ENCODE measurements at places on chromosomes 4 and X.

DNA sequence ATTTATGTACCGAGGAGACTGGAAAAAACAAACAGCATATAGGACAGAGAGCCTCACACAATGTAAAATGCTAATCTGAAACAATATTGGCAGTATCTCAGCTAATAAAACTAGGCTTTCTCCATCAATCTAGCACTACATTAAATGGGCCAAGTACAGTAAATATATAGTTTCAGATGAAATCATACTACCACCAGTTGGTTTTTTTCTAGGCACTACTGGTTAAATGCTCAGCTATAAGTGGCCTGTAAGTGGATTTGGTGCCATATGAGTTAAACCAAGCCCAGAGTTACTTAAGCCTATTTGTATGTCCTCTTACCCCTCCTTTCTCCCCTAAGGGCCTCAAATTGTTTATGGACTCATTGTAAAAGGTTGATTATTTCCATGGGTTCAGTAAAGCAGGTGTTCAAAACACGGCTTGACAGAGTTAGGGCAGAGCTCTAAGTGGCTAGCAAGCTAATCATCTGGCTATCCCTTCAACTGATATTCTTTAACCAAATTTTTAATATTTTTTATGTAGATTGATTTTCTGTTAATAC, 57.5 kb downstream of the FAM13A start:
- no peak for DNase-seq

GRCh38 chr4:3480528-3481112, 17.5 kb downstream of the DOK7 start:
- peak; percentile 91 for DNase-seq

DNA sequence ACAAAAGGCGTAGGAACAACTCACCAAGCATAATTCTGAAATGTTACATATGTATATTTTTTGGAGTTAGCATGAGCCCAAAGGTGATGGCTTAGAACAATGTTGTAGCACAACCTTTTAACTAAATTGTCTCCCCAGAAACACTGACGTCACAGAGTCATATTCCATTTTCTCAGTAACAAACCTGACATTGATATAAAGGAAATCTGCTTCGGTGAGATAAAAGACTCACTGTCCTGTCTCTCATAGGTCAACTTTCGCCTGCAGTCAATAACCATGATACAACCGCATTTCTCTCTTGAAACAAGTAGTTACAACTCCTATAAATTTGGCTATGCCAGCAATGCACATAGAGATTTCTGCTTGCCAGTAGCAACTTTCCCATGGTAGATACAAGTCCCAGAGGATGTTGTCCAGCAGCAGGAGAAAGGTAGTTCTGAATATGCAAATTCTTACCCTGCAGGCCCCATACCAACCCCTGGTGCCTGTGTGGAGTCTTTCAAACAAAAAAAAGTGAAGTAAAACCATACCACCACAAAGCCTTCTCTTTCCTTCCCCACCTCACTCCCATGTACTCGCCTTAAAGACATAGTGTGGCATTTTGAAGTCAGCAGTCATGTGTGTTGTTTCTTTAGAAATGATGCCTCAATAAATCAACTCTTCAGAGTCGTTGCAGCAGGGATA, 47.9 kb downstream of the MTM1 start:
- DNase-seq, result no peak

GRCh38 chrX:151825925-151826485, 86.7 kb upstream of the MAGEA4 start:
- DNase-seq, result no peak

DNA sequence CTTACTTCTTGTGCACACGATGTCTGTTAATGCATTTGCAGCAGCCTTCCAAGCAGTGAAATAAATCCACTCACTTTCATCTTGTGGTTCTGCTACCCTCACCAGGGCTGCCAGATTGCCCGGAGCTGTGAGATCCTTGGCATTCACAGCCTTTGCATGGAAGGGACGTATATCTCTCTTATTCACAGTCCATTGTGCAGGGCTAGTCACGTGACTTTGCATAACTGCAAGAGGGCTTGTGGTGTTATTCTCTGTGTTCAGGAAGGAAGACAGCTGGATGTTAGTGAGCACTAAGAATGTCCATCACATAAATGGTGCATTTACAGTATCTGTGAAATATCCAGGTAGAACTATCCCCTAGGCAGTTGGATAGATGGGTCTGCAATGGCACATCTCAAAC, 96.5 kb upstream of the BEND4 start:
- no peak for DNase-seq

GRCh38 chrX:69627744-69628143, 11.8 kb downstream of the EDA start:
- DNase-seq, result no peak

DNA sequence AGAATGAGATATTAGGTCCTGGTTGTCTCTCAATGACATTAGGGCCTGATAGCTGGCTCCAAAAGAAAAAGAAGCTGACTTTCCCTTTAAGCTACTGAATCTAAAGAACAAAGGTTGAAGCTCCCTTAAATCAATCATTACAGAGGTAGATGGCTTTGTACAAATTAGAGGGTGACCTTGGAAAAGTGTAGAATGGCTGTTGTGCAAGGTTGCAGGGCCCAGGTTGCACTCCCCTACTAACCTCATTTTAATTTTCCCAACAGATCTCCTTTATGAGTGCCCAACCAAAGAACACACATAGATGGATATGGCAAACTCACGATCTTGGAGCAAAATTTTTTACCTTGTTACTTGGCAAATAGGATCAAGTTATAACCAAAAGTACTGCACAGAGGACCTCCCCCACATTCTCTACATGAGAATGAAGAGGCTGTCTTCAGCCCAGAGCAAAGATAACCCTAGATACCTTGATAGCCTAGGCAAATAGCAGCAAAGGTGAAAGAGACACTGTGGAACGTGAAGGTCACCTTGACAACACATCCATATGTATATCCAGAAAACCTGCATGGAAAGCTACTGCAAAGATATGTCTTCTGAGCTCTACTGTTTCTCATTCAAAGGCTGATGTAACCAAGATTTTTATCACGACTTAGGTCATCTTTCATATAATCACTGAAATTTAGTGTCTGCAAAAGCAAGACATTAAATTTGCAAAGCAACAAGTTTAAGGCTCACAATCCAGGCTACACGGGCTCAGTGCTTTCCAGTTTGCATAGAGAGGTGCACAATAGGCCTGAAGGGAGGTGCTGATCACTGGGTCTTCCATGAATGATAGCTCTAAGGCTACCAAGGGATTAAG, 23.0 kb downstream of the KLB start:
- no peak for DNase-seq

GRCh38 chr4:181966104-181966551, 277.1 kb upstream of the TENM3 start:
- DNase-seq, result no peak

- DNase-seq, result no peak
Measured at GRCh38 chr4:102466298-102466697, 34.9 kb upstream of the NFKB1 start.

DNA sequence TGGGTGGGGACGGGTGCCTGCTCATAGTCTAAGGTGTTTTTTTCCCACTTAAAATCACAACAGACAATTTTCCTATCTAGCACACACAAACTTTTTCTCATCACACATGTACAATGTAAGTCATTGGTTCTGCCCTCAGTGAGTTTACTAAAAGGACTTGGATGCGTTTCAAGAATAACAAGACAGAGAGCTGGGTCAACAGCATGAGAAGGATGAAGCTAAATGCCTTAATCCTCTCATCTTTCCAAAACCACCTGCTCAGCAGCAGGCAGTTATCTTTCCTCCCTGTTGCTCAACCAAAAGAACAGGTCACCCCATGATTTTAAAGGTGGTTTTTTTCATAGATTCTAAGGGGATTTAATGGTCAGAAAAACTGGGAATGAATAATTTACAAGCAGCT, 40.1 kb downstream of the OFD1 start:
- DNase-seq, result no peak

DNA sequence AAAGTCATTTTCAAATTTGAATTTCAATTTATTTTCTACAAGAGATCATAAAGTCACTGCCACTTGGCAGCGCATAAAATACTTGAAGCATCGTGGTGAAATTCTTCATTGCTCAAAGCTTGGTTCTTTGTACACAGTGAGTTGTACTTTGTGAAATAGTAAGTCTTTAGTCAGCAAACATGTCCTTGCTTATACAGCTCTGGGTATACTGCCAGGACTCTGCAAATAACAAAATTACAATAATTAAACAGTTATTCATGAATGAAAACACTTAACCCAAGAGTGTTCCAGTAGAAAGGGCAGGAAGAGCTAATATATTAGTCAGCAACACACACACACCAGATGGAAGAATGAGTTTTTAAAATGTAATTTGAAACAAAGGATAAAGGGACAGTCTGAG, 1300.9 kb upstream of the DIAPH2 start:
- DNase-seq, result no peak

GRCh38 chr4:184940500-184940899, 77.8 kb upstream of the HELT start:
- peak; percentile 60 for DNase-seq

GRCh38 chr4:76293772-76294171, 12.8 kb upstream of the STBD1 start:
- DNase-seq, result no peak

DNA sequence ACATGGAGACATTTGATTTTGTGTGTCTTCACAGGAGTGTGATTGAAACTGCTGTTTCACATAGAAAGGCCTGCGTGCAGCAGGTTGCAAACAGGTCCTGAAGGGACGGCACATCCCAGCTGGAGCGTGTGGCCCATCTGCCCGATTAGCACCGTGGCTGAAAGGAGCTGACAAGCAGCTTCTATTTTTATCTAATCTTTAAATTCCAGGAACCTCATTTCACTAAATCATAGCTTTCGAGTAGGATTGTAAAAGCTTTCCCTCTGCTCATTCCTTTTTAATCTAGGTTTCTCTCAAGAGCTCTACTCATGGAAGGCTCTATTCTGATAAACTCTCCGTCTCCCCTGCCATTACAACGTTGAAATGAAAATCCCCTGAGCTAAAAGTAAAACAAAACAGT, 106.8 kb downstream of the FSTL5 start:
- peak; percentile 97 for DNase-seq

DNA sequence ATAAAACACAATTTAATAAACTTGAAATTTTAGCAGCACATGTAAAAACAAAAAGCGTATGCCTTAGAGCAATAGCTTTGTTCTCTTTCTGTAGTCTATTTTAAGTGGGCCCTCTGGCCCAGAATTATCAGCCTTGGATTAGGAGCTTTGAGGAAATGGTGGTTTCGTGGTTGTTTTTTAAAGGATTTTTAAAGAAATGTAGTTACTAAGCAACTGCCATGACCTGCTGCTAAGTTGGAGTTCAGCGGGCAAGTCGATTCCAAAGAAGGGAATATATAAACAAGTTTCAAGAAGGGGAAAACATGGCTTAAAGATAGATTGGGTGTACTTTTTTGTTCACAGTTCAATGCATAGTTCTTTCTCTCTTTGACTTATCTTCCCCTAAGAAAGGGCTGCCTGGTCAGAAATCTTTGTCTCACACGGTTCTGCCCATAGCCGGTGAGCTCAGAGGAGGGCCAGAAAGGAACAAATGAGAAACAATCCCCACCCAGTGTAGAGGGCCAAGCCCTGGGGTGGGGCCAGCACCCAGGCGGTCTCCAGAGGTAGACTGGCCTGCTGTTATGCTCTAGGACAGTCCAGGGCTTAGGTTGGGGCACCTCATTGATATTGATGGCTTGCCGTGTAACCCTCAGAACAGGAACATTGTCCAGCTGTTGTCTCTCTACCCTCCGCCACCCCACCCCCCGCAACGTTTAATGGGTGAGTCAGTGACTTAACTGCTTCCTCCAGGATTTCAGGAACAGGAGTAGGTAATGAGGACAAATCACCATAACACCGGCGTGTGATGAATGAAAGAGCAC, 32.5 kb downstream of the DLG3 start:
- peak; percentile 79 for DNase-seq

DNA sequence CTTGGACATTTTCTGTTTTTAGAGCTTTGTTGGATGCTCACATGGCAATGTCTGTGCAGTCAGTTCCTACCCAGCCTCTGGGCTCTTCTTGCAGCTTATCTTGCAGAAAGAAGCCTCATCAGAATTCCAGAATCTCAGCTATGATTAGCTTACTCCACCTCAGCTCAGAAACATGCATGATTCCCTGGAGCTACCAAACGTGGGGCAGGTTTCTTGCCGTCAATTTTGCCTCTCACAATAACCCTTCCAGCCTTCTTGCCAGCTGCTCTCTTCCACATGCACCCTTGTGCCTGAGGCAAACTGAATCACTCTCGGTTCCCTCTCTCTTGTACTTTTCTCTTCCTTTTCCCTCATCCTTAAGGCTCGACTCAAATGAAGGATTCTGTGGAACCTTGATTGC, 141.4 kb downstream of the PTTG2 start:
- DNase-seq, result no peak

DNA sequence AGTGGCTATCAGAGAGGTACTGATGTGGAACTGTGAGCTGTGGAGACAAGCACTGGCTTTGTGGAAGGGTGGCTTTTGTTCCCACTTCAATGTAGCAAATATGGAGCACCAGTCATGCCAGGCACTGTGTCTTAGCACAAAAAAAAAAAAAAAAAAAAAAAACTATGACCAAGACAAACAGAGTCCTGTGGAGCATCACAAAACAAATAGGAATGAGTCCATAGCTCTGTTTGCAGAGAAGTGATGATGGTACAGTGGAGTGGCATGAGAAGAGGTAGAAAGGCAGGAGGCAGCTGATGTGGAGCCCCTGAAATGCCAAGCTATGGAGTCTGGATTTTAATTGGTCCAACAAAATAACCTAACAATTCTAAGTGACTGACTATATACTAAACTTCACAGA, 116.9 kb downstream of the RAB28 start:
- DNase-seq, result no peak

DNA sequence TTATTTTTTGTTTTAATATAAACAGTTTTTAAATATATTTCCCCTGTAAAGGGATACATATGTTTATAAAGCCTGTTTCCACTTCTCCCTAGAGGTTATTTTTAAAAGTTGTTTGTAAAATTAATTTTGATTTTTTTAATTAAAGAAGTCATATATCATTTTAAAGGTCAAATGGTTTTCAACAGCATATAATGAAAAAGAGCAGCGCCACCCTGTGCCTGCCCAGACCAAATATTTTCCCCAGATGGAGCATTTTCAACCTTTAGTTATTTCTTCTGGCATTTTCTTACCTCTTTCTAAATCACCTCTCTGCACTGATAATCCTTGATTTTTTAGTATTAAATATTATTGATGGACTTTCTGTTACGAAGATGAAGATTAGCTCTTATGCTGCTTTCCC, 21.0 kb downstream of the MSX1 start:
- no peak for DNase-seq

DNA sequence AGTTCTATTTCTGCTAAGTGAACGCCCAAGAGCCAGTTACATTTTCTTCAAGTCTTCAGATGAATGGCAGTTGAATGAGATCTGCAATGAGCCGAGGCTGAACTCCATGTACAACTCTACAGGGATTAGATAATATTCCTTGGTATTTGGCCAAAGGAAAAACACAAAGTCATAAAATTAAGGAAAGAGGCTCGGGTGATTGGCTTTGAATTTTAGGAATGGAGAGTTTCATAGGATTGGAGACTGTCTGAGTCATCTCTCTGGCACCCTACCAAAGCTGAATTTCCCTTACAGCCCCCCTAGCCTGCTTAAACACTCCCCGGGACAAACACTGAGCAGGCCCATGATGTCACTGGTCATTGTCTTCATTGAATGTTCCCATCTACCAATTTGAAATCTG, 188.0 kb upstream of the C1QTNF7 start:
- no peak for DNase-seq
